ENCODE measurements at places on chromosomes 2 and 18.

DNA sequence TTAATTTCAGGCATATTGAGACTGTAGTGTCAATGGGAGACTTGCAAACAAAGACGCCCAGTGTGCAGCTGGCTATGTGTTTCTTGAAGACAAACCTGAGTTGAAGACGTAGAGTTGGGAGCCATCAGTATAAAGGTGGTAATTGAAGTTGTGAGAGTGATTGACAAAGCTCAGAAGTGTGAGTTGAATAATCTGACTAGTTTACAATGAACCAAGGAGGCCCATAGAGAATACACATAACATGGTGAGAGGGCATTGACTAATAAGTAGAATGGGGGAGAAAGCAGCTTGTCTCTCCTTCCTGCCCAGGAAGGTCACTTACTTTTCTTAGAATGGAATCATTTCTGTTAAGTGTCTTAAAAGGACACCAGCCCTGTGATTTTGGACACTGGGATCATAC lies 14.1 kb downstream of the SP110 start:
- no peak for DNase-seq

- no peak for DNase-seq
These were observed 951.1 kb upstream of the CNTNAP5 start for GRCh38 chr2:123073956-123074355.

DNA sequence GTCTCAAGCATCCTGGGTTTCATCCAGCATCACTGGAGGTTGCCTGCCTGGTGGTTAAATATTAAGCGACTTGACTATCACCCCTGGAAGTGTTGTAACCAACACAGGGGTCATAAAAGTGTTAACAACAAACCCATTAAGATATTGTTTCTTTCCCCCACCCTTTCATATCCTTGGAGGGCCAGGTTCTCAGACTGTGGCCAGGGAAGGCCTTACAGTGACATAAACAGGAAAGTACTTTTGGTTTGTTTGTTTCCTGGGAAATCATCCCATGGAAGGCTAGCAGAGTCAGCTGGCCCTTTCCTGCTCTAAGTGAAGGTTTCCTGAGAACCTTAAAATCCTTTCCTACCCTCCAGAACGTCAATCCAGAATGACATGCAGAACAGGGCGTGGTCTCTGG lies 160.9 kb downstream of the CLIP4 start:
- DNase-seq, result no peak

DNA sequence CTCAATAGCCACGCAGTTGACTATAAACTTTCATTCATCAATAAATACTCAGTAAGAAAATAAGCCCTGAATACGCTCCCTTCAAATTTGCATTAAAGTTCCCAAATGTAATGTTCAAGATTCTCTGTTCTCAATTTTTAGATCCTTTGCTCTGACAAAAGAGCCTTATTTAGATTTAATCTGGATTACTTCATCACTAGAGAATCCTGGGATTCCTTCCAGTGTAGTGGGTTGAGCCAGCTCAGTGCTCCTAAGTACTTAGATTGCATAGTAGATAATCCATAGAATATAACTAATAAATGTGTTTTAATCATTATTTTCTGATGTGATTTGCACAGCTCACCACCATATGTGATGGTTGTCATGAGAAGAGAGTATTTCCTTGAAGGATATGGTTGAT lies 1286.2 kb downstream of the SUCLG1 start:
- no peak for DNase-seq

GRCh38 chr2:240169486-240170353 lies 29.3 kb upstream of the OTOS start:
- no peak for DNase-seq

DNA sequence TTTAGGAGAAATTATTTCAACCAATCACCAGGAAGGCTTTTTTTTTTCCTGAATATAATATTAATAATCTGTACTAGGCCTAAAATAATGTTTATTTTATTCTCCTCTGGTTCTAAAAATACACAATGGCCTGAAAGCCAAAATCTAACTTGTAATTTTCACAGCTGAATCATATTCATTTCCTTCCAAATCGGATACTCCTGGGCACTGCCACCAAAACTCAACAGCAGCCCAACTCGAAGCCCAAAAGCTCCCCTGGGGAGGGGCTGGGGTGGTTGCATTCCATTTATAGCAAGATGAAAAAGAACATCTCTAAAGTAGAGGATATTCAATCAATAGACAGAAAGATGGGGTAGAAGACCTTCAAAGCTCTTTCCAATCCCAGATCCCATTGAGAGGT lies 100.5 kb upstream of the SETBP1 start:
- no peak for DNase-seq

DNA sequence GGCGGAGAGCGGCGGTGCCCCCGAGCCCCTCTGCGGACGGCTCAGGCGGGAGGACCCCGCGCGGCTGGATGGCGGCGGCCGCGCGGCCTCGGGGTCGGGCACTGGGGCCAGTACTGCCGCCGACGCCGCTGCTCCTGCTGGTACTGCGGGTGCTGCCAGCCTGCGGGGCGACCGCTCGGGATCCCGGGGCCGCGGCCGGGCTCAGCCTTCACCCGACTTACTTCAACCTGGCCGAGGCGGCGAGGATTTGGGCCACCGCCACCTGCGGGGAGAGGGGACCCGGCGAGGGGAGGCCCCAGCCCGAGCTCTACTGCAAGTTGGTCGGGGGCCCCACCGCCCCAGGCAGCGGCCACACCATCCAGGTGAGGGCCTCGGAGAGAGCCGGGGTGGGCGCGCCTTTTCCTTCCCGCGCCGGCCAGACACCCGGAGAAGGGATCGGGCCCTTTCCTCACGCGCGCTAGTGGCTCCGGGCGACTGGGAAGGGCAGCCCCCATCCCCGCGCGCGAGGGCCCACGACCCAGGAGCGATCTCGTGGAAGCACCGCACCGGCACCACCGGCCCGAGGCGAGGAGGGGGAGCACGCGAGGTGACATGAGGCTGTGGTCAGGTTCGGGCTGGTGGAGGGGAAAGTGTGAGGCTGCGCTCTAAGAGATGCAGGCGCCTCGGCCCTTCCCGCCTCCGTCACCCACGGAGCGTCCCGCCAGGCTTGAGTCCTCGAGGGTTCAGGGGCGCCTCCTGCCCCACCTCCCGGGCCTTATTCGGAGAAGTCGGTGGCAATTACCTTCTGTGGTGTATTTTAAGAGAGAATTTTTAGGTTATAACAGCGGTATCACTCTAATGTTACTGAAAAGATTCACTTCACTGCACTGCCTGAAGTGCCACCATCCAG lies 607 bp downstream of the LAMA3 start:
- no peak for DNase-seq

DNA sequence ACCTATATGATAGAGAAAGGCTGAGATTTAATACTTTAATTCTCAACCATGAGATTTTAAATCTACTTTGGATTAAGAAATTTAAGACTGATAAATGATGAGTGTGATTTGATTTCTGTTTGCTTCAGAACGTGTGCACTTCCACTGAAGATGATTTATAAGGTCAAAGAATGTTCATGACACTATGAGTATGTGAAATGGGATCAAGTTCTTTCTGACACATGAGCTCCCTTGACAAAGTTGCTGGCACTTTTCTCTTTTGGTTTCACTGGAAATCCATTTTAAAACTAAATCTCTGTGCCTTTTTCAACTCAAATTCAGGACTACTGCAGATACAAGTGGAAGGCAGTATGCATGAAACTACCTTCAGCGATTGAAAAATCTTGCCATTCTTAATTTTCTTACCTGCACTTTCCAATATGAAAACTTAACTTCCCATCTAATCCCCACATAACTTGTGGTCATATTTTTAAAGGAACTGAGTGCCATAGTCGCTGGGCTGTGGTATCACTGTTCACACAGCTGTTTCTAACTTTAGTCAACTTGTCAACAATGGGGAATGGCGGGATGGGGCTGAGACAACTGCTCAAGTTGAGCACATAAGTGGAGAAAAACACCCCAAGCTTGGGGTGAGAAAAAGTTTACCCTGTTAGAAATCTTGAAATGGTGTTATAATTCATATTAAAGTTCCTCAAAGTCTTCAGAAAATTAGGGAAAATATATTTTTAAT lies 51.8 kb upstream of the TTN start:
- DNase-seq, result no peak

DNA sequence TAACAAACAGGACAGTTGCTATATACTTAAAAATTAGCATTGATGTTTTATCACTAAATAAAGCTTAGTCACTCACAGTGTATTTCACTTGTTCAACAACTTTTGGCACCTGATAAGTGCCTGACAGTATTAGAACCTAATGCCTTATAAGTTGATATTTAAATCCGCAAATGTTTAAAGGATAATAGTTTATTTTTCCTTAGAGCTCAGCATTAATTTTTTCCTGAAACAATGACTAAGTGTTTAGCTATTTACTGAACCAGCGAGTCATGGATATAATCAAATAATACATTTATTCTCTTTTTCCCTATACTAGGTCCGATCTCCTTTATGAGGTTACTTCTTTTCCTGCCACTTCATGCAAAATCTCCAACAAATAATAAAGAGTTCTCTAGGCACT lies 146.0 kb upstream of the PGAP1 start:
- no peak for DNase-seq

GRCh38 chr2:215288112-215288815 lies 23.6 kb upstream of the ATIC start:
- DNase-seq, result no peak

- DNase-seq, result no peak
These were observed 471.6 kb downstream of the MBD2 start for GRCh38 chr18:53752781-53753367.

DNA sequence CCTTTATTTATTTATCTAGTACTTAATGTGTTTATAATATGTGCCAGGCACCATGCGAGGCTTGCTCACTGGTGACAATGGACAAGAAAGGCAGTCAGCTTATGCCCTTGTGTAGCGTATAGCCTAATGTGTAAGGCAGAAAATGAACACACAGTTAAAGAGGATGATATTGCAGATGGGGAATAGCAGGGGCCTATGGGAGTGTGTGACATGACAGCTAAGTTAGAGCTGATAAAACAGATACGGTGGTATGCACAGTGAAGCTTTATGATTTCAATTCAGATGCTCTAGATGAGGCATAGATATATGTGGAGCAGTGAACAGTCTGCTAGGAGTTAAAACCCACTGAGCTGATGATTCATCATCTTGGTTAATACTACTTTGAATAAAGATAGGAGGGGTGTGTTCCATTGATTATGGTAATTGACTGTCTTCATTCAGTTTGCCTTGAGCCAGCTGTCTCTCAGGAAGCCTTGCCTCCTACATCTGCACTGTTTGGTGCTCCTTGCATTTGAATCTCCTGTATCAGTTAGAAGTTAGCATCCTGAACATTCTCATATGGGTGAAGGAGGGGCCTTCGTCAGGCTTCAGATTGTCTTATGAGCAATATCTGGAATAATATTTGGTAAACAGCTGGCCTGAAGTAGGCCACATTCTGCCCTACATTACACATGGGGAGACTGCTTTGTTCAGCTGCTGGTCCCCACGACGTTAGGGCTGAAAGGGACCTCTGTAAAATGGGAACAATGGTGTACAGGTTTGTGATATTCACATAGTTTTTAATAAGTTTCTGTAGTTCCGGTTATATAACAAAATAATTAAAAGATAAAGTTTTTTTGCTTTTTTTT lies 13.2 kb downstream of the MAP4K4 start:
- DNase-seq, result no peak

DNA sequence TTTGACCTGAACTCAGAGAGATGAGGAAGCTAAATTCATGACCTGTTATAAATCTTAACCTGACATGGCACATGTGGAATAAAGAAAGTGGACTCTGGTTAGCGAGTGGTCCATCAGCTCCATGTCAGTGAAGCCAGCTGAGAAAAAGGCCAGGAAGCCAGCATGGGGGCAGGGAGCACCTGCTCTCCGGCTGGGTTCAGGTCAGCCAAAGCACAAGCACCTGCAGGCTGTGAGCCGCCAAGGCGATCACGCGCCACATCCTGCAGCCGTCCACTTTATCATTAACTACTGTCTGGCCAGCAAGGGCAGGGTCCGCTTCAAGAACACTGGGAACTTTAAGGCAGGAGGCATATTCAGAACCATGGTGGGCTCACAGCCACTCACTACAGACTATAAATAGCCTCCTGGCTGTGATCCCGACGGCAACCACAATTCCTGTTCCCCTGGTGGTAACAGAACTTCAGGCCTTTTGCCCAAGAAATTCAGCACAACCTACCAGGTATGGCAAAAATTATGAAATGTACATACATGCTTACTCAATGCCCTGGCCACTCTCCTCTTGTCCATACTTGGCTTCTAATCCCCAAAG lies 35.5 kb downstream of the ACVR1 start:
- DNase-seq, result no peak
